Activated CD4-positive, alpha-beta T cell treated with anti-CD3 and anti-CD28 coated beads, Interleukin-2, amount 10 ng/mL, durations not matched to agents 24 days and 14 days (primary cell): ENCODE measurements at places on chromosomes 1 and 21. TPM values are rescaled to one million over a fixed set of nuclear protein-coding genes. Genes with fewer than 3 reads are reported as not detected.

Gene TRABD2B
- total RNA-seq, result not detected in 2 replicates

Gene RHEX
- not detected in 2 replicates for total RNA-seq

Gene VAV3
- 5.5 TPM in 2 replicates for total RNA-seq

Gene TCEANC2
- 10.0 and 11.6 TPM in 2 replicates for total RNA-seq

Gene GSTM2
- 17.5 and 18.4 TPM in 2 replicates for total RNA-seq

Gene PGLYRP3
- not detected in 2 replicates for total RNA-seq

Gene VPS13D
- 26.9 and 30.8 TPM in 2 replicates for total RNA-seq
